ENCODE measurements at places on chromosomes 16 and 17.

- no peak for DNase-seq
These were observed 11.8 kb upstream of the SLFN13 start for GRCh38 chr17:35460354-35460851.

DNA sequence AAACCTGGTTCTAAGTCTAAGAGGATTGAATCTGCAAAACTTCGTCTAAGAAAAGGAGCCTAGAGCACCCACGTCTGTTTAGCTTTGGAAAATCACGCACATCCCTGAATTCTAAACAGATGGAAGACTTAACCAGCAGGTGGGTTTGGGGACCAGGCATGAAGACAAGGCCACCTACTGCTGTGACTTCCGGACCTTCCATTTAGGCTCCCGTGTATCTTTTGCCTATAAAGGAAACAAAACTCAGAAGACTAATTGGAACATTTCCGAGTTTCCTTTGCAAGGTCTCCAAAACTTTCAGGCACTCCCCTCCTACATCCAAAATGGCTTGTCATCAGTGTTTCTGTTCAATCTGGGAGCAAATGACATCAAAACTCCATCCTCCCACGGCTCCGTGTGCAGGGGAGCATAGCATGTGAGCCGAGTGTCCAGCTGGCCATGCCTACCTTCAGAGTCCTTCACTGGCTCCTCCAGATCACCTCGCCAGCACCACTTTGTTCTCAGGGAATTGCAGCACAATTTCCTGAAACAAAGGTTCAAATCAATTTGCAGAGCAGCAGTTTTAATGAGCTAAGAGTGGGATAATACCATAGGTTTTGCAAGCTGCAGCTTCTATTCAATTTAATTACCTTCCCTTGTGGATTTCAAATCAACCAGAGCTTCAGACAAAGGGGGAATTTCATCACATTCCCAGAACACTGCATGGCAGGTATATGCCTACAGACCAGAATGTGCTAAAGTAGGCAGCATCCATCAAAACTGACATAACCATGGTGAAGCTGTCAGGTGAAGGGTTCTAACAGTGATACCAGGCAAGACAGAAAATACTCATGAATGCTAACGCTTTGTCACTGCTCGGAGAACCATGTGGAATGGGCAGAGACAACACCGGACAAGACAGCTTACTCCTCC is 23.5 kb downstream of the CACNG1 start:
- DNase-seq = no peak

DNA sequence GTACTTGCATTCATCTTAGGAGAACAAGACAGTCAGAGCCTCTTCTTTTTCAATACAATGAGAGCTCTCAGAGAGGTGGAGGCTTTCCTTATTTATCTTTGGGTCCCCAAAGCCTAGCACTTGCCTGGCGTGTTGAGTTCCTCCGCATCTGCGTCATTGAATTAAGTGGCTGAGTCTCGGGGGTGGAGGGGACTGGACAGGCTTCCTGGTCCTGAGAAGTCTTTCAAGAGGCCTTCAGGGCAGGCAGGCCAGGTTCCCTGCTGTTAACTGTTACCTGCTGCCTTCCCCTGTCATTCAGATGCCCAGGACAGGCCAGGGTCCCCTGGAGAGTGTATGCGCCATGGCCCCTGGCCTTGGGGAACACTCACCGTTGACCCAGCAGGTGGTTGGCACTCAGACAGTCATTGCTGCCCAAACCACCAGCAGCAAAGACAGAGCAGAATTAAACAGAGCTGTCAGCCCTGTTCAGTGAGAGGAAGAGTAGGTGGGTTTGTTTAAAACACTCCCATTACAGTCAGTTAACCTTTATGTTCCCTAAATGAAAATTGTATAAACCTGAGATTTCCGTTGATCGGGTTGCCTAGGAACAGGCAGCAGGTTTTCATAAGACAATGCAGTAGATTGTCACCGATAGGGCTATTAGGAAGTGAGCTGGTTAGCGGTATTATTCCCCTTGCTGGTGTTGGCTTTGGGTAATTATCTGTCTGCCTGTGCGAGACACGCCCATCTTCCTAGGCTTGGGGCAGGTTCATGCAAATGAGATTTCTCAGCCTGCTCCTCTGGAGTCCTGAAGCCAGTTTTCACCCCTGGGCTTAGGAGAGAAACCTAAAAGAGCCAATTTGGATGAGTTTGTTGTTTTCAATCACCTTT is 132.7 kb downstream of the CCDC182 start:
- no peak for DNase-seq

DNA sequence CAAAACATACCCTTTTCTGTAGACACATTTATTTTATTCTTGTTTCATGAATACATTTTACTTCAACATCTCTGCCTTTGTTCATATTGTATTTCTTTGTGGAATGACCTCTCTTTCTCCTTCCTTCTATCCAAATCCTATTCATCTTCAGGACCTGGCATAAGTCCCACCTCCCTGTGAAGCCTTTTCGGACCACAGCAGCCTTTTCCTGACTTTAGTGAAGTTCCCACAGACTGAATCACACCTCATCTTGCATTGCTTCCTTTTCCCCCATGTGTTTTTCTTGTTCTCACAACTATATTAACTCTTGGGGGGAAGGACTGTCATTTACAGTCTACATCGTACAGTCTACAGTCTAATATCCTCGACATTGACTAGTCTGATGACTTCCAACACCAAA is 58.2 kb downstream of the MFSD11 start:
- DNase-seq = no peak

- DNase-seq = no peak
These were observed 1.4 kb downstream of the GSE1 start for GRCh38 chr16:85614338-85615013.

DNA sequence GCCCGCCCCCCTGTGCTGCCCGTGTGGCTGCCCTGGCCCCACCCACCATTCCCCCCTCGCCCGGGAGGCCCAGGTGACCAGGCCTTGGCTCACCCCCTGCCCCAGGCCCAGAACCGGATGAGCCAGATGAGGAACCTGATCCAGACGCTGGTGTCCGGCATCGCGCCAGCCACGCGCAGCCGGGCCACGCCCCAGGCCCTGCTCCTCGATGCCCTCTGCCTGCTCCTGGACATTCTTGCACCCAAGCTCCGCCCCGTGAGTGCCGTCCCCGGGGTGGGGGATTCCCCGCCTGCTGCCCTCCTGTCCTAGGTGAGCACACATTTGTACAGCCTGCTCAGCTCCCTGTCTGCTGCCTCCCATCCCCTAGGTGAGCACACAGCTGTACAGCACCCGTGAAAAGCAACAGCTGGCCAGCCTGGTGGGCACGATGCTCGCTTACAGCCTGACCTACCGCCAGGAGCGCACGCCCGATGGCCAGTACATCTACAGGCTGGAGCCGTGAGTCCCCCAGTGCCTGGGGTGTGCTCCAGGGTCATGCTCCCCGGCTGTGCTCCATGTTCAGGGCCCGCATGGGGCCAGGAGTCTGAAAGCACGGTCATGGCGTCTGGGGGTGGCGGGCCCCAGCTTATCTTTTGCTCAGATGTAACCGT is 4.8 kb downstream of the GNG13 start:
- no peak for DNase-seq

DNA sequence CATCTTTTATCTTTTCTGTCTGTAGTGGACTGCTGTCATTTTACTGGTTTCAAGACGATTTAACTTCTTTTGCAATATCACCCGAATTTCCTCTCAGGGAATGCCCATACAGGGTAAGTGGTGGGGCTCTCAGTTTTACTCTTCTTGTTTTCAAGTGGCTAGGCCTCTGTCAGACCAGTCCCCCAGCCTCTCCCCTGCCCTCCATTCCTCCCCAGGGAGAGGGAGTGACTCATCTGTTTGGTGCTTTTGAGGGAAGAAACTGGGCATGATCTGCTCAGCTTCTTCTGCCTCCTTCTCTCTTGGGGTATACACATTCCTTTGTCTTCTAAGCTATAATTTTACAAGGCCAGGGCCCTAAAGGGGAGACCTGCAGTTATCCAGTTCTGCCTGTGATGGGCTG is 332.0 kb downstream of the CBLN1 start:
- no peak for DNase-seq

DNA sequence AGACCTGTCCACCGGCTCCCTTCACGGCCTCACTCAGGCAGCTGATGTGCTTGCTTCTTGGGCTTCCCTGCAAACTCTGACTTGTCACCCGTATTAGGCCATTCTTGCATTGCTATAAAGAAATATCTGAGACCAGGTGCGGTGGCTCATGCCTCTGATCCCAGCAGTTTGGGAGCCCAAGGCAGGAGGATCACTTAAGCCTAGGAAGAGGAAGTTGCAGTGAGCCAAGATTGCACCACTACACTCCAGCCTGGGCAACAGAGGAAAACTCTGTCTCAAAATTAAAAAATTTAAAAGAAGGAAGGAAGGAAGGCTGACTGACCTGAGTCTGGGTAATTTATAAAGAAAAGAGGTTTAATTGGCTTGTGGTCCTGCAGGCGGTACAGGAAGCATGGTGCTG is 17.0 kb downstream of the SOST start:
- no peak for DNase-seq

DNA sequence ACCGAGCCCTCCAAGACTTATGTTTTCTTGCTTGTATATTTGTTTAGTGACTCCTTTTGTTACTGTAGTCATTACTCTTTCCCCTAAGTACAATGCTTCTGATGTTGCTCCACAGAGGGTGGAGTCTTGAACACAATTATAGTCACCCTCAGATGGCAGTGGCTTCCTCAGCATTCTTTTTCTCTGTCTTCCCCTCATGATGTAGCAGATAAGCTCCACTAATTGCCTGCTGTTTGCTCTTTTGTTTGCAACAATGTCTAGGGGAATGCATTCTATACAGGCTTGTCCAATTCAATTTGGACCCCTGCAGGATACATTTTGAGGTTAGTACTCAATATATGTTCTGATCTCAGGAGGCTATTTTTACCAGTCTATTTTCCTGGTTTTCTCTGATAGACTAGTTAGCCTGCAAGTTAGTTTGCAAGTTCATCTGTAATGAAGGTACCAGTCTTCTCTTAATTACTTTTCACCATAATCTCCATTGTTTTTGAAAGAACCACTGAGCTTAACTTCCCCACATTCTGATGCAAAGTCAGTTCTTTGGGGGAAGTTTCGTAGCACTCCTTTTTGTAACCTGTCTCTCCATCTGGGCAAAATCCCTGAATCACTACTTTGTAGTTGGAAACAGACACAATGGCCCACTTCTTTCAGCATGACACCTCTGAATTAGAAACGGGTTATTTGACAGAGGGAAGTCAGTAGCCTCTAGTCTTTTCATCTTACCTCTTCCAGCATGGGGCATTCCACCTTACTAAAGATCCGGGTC is 1509.2 kb downstream of the CDH11 start:
- DNase-seq = no peak

- DNase-seq = no peak
These were observed at the start of gene CD300A for GRCh38 chr17:74466111-74466827. TSS of gene CD300A (plus strand) at chr17:74466634. CDS start at chr17:74466704, 70 bp downstream.

GRCh38 chr17:42403150-42403549 is 14.9 kb upstream of the STAT3 start:
- no peak for DNase-seq

DNA sequence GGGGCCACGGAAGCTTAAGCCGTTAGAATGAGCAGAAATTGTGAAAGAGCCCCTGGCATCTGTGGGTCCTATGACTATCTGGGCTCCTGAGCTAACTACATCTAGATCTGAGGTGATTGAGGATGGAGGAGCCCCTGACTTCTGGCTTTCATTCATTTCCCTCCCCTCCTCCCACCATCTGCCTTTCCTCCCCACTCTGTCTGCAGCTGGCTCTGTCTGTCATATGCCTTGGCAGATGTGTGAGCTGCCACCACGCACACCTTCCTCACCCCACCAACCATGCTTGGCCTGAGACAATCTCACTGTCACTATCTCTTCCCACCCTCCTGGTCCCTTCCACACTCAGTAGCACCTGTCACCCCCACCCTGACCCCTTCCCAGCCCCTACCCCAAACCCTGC is 5.1 kb downstream of the CD300E start:
- DNase-seq = no peak

GRCh38 chr16:86752582-86753175 is 174.3 kb downstream of the FOXL1 start:
- no peak for DNase-seq

- no peak for DNase-seq
These were observed 1.5 kb downstream of the ESRP2 start for GRCh38 chr16:68234188-68235107.

DNA sequence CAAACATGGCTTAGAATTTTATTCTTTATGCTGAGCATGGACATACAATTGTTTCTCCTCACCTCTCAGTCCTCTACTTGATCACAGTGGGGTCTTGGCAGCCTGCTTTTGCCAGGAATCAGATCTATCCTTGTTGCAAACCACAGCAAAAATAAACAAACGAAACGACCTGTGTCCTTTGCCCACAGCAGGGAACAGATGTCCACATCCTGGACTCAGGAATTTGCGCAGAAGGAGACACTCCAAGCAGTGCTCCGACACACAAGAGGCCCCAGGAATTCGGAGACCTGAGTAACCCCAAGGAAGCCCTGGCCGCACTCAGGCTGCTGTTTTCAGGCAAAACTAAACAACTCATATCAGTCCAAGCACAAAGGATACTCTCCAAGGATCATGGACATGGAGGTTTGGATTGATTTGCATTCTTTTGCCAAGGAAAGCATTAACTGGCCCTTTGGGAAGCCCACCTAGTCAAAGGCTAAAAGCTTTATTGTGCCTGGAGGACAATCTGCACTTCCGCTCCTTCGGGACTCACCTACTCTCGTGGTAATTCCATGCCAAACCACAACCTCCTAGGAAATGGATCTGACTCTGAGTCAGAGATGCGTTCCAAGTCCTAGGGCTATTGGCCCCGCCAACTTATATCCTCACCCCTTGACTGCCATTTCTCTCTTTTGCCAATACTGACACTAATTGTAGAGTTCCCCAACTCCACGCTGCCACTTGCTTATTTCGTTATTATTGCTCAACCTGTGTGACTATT is 271.1 kb upstream of the CDH11 start:
- no peak for DNase-seq

DNA sequence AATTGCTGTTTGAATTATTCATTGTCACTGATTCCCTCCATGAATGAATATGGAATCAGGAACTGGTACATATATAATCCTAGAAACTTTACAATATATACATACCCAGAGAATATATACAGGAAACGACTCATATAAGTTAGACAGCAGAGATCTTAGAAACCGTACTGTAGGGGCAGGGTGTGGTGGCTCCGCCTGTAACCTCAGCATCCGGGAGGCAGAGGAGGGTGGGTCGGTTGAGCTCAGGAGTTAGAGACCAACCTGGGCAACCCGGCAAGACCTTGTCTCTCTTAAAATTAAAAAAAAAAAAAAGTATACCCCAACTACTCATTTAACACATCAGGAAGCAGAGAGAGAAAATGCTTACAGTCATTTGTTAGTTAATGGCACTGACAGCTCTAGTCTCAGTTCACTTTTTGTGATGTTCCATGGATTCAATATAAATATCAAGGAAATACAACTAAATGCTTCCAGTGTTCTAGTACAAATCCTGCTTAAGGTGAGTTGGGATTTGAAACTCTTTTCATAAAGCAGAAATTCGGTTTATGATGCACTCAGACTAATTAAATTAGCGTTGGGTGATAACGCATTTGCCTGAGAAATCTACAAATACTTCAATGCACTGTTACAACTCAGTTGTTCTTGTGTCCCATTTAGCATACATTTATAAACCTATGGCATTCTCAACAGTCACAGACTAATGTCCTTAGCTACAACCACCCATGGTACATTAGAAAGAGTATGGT is 5.6 kb downstream of the GLG1 start:
- no peak for DNase-seq
